ENCODE measurements at places on chromosomes 16 and 17.

DNA sequence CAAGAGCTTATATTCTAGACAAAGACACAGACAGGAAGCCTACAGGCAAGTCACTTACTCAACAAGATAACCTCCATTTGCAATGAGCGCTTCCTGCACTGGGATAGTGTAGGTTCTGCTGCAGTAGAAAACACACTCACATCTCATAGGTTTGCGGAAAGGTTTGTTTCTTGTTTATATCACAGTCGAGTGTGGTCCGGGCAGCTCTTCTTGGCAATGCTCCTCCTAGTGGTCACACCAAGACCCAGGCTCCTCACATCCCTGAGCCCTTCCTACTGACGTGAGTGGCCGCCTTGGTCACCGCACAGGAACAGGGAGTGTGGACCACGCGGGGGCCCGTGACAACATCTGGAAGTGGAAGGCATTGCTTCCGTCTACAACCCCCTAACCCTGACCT is 48.0 kb upstream of the RBFOX3 start:
- peak; percentile 75 for DNase-seq

- DNase-seq = no peak
These were observed 11.0 kb upstream of the KRT19 start for GRCh38 chr17:41539071-41539492.

DNA sequence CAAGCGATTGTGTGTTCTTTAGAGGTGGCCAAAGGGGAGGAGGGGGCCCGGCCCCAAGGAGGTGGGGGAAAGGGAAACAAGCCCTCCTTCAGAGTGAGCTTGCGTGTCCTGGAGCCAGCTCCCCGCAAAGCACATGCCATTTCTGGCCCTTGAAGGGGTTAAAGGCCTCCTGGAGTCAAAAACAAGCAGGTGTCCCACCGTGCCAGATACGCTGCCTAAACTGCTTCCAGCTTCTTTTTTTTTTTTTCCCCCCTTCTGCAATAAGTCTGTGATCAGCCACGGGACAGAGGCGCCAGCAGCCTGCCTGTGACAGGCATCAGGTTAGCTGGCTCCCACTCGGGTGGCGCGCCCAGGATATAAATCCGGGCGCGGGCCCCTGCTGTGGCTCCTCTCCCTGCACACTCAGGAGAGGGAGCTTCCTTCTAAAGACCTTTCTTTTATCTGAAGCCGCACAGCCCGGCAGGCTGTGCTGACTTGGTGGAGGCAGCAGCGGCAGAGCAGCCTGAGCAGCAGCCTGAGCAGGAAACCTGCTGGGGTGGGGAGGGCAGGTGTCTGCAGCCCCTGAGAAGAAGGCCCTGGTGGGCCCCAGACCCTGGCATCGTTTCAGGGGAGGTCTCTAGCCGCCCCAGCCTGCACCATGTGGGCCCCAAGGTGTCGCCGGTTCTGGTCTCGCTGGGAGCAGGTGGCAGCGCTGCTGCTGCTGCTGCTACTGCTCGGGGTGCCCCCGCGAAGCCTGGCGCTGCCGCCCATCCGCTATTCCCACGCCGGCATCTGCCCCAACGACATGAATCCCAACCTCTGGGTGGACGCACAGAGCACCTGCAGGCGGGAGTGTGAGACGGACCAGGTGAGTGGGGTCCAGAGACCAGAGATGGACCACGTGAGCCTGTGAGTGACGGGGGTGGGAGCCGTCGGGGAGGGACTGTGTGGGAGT is at the start of gene WFIKKN2:
Gene WFIKKN2, plus strand, starts transcription at position 286 of the 934 bp plus-strand sequence. Its CDS starts 352 bp downstream, at position 638.
- DNase-seq = peak; percentile 63

- DNase-seq = peak; percentile 5
These were observed 192.4 kb downstream of the SEC14L1 start for GRCh38 chr17:77332981-77333685.

GRCh38 chr17:27544350-27545131 is 86.4 kb upstream of the LGALS9 start:
- DNase-seq = no peak
